ENCODE measurements at places on chromosomes 12 and 14.

DNA sequence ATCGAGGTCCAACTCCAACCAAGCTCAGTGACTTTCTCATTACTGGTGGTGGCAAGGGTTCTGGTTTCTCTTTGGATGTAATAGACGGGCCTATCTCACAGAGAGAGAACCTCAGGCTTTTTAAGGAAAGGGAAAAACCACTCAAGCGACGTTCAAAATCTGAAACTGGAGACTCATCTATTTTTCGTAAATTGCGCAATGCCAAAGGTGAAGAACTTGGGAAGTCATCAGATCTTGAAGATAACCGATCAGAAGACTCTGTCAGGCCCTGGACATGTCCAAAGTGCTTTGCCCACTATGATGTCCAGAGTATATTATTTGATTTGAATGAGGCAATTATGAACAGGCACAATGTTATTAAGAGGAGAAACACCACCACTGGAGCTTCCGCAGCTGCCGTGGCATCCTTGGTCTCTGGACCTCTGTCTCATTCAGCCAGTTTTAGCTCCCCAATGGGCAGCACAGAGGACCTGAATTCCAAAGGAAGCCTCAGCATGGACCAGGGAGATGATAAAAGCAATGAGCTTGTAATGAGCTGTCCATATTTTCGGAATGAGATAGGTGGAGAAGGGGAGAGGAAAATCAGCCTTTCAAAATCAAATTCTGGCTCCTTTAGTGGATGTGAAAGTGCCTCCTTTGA, 343.5 kb upstream of the RGS6 start:
- H3K4me3 ChIP-seq = no peak overlapping the region
- H3K4me1 ChIP-seq = no peaks in the 10 kb centered on the region
- no peaks in the 10 kb centered on the region for H3K36me3 ChIP-seq
- no peak overlapping the region for H3K27ac ChIP-seq
- DNase-seq = no peak
- H3K27me3 ChIP-seq = no peaks in the 10 kb centered on the region

GRCh38 chr12:54407183-54407905, 11.7 kb downstream of the ITGA5 start:
- H3K36me3 ChIP-seq = peaks cover 91% of the 10 kb centered on the region
- DNase-seq = no peak
- no peak overlapping the region for H3K4me3 ChIP-seq

DNA sequence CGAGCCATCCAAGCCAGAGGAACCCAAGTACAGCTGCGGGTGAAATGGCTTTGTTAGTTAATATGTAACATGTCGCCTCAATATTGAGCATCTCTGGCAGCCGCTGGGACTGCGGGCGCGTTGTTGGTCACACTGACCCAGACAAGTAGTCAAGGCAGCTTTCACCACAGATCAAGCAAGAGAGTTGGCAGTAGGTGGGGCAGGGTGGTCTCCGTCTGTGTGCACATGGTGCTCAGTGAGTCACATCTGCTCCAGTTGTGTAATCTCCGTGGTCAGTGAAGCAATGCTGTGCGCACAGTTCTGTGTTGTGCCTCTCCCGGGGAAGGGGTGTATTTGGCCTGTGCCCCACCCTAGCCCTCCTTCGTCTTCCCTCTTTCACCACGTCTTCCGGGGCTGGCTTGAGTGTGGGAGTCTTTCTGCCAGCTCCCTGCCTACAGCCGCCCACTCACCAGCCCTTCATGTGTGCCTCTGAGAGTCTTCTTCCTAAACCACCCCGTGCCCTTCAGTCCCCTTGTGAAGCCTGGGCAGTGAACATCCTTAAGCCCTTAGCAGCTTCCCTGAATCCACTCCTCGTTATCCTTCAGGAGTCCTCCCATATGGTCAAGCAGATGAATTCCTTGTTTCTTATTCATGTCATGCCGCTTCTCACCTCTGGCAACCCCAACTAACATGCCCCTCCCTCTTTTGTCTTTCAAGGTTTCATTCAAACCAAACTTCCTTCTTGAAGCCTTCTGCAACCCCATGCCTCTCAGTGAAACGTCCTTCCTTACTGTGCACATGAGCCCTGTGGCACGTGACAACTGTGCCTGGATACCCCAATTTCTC, 242.1 kb downstream of the CACNA1C start:
- H3K27ac ChIP-seq = peak overlapping the region; percentile 73
- peaks cover 12% of the 10 kb centered on the region for H3K4me1 ChIP-seq
- no peaks in the 10 kb centered on the region for H3K27me3 ChIP-seq
- no peak overlapping the region for H3K4me3 ChIP-seq
- H3K36me3 ChIP-seq = no peaks in the 10 kb centered on the region
- DNase-seq = no peak

GRCh38 chr14:38122241-38122640, 85.5 kb upstream of the SSTR1 start:
- H3K4me3 ChIP-seq = no peak overlapping the region
- no peak overlapping the region for H3K27ac ChIP-seq
- no peaks in the 10 kb centered on the region for H3K36me3 ChIP-seq
- H3K27me3 ChIP-seq = no peaks in the 10 kb centered on the region

- no peaks in the 10 kb centered on the region for H3K27me3 ChIP-seq
- H3K4me3 ChIP-seq = no peak overlapping the region
- no peaks in the 10 kb centered on the region for H3K4me1 ChIP-seq
- no peak for DNase-seq
- H3K27ac ChIP-seq = no peak overlapping the region
- peaks cover 6% of the 10 kb centered on the region for H3K36me3 ChIP-seq
Measured at GRCh38 chr14:94126800-94127199, 2.6 kb downstream of the IFI27L2 start.

GRCh38 chr12:123836292-123836691, 74.2 kb downstream of the DNAH10 start:
- no peak overlapping the region for H3K4me3 ChIP-seq
- DNase-seq = no peak
- no peaks in the 10 kb centered on the region for H3K4me1 ChIP-seq
- peaks cover 7% of the 10 kb centered on the region for H3K27me3 ChIP-seq
- H3K27ac ChIP-seq = no peak overlapping the region

GRCh38 chr12:68499616-68500015, 111.1 kb upstream of the RAP1B start:
- H3K27me3 ChIP-seq = no peaks in the 10 kb centered on the region
- no peak overlapping the region for H3K27ac ChIP-seq
- no peak for DNase-seq
- H3K36me3 ChIP-seq = no peaks in the 10 kb centered on the region
- peaks cover 21% of the 10 kb centered on the region for H3K4me1 ChIP-seq
- no peak overlapping the region for H3K4me3 ChIP-seq

GRCh38 chr12:80472911-80473500, 29.0 kb downstream of the PTPRQ start:
- no peaks in the 10 kb centered on the region for H3K36me3 ChIP-seq
- H3K27ac ChIP-seq = no peak overlapping the region
- no peaks in the 10 kb centered on the region for H3K27me3 ChIP-seq
- no peak for DNase-seq
- H3K4me3 ChIP-seq = no peak overlapping the region

DNA sequence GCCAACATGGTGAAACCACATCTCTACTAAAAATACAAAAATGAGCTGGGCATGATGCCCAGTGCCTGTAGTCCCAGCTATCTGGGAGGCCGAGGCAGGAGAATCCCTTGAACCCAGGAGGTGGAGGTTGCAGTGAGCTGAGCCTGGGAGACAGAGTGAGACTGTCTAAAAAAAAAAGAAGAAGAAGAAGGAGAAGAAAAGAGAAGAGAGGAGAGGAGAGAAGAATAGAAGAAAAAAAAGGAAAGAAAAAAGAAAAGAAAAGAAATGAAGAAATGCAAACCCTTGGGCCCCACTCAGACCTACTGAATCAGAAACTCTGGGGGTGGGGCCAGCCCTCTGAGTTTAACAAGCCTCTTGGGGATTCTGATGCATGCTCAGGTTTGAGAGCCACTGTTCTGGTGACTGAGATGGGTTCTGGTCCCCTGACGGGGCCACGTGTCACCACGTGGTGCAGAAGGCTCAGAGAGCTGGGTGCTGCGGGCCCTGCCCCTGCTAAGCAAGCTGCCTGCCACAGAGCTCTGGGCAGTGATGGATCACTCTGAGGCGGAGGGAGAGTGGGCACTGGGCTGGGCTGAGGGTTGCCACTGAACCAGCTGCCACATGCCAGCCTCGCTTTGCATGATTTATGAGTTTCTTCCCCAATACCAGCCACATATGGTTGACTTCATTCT, 37.5 kb downstream of the ERH start:
- H3K4me1 ChIP-seq = no peaks in the 10 kb centered on the region
- H3K4me3 ChIP-seq = no peak overlapping the region
- no peak overlapping the region for H3K27ac ChIP-seq
- DNase-seq = no peak
- no peaks in the 10 kb centered on the region for H3K27me3 ChIP-seq

Measured in heart right ventricle (tissue), 16 donors.